ENCODE measurements at places on chromosomes 6 and 20.

- no peak for DNase-seq
Observed at GRCh38 chr20:25580711-25581110, 4.6 kb downstream of the NINL start.

DNA sequence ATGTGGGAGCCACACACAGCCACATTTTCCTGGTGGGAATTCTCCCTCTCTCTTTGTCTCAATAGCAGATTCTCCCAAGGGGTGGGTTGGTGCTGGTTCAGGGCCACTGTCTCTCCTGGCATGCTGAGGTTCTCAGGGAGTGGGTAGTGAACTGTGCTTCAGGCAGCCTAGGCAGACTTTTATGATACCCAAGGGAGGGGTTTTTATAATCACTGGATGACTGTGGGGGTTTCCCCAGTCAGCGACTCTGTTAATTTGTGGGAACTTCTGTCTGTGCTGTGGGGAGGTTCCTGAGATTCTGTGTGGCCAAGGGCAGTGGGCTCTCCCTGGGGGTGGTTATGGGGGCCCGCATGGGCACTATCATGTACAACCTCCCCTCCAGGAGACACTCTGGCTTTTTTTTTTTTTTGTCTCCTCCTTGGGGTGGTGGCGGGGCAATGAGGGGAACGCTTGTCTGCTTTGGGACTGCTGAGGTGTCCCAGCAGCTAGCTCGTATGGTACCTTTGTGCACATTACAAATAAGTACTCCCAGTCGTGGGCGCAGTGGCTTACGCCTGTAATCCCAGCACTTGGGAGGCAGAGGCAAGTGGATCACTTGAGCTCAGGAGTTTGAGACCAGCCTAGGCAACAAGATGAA lies 10.0 kb downstream of the PTK7 start:
- DNase-seq = no peak

DNA sequence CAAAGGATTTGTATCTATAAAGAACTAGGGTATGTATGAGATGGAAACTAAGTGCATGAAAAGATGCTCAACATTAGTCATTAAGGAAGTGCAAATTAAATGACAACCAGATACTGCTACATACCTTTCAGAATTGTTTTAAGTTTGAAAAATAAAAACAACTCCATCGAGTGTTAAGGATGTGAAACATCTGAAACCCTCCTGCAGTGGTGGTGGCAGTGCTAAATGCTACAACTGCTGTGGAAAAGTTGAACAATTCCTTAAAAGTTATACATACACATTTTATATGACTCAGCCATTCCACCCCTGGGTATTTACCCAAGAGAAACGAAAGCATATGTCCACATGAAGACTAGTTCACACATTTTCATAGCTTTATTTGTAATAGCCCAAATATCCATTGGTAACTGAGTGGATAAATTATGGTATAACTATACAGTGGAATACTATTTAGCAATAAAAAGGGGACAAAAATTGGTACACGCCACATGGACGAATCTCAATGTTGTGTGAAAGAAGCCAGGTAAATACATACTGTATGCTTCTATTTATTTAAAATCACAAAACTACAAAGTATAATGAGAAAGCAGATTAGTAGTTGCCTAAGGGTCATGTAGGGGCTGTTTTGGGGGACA lies 10.6 kb downstream of the ARMH2 start:
- DNase-seq = no peak

- DNase-seq = no peak
Observed at GRCh38 chr20:51353491-51353890, 189.0 kb downstream of the NFATC2 start.

DNA sequence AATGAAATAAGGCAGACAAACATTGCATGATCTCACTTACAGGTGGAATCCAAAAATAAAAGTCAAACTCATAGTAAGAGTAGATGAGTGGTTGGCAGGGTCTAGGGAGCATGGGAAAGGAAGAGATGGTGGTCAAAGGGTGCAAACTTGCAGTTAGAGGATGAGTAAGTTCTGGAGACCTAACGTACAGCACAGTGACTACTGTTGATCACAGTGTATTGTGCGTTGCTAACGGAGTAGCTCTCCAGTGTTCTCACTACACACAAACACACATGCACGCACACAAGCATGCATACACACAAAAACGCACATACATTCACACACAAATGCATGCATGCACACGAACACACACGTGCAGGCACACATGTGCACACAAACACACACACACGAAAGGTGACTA lies 54.9 kb downstream of the LY86 start:
- DNase-seq = no peak

DNA sequence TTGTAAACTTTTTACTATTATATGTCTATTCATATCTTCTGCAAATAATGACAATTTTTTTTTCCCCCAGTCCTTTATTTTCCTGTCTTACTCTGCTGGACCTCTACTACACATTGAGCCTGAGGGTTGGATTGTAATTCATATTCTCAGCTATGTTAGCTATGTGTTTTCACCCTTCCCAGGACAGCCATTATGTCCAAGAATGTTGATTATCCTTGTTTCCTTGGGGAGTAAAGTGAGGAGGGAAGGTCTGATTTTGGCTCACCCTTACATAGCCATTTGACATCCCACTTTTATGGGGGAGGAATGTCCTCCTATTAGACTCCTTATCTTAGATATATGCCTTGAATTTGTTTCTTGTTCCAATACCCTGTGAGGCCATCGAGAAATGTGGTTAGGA lies 17.6 kb upstream of the TBC1D32 start:
- no peak for DNase-seq

- DNase-seq = no peak
Observed at GRCh38 chr6:69294862-69295261, 501.9 kb downstream of the LMBRD1 start.

- DNase-seq = no peak
Observed at GRCh38 chr6:88059191-88059590, 11.6 kb downstream of the SPACA1 start.

- DNase-seq = no peak
Observed at GRCh38 chr6:139919107-139920026, 544.9 kb upstream of the CITED2 start.

DNA sequence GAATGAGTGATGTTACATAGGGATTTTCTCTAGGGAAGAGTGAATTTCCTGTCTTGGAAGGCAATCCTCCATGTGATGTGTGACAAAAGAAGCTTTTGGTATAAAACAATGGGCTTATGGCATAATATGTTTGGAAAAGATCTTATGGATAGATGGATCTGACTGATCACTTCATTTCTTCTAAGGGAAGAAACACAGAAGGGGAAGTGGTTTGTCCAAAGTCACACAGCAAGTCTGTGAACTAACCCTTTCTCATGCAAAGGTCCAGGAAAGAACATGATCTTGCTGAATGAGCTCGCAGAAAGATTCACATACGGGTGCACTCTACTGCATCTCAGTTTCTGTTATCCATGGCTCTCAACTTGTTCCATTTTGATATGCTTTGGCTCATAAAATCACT lies 575.9 kb upstream of the JAG1 start:
- DNase-seq = no peak

- DNase-seq = no peak
Observed at GRCh38 chr6:125931733-125932450, 24.7 kb upstream of the HINT3 start.

DNA sequence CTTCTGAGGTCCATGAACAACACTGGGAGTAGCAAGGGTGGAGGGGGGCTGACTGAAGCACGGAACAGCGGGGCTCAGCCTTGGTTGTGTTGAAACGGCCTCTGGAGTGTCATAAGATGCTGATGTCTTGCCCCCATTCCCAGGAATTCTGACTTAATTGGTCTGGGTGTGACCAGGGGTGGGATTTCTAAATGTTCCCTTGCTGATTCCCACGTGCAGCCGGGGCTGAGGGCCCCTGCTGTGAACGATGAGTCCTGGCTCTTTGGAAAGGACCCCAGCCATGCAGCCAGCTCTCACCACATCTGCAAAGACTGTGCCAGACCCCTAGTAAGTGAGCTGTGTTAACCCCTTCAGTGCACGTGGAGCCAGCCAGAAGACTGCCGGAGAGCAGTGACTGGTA lies 28.6 kb upstream of the FAM50B start:
- no peak for DNase-seq

GRCh38 chr6:118968416-118968815 lies 33.5 kb upstream of the MCM9 start:
- no peak for DNase-seq

GRCh38 chr20:35974256-35974655 lies 5.9 kb downstream of the CNBD2 start:
- no peak for DNase-seq

DNA sequence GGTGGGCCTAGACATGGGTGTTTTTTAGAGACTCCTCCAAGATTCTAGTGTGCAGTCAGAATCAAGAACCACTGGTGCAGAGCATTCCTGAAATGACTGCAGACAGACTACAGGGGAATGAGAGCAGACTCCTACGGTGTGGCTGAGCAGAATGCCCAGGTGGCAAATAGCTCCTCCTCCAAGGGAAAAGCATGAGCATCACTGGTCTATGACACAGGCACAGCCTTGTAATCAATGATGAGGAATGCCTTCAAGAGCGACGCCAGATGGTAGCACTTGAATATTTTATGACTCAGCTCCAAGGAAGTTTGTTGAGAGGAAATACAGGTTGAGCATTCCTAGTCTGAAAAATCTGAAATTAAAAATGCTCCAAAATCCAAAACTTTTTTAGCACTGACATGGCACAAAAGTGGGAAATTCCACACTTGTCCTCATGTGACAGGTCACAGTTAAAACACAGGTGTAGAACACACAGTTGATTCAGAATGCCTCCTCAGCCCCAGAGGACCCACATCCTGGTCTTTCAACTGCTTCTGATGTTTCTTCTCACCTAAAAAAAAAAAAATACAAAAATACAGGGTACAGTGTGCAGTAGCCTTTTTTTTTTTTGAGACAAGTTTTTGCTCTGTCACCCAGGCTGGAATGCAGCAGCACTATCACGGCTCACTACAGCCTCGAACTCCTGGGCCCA lies 10.6 kb upstream of the FAM8A1 start:
- DNase-seq = no peak

GRCh38 chr6:150541576-150541975 lies 58.1 kb upstream of the PLEKHG1 start:
- DNase-seq = no peak

GRCh38 chr20:38877483-38877882 lies 48.7 kb upstream of the FAM83D start:
- DNase-seq = no peak

DNA sequence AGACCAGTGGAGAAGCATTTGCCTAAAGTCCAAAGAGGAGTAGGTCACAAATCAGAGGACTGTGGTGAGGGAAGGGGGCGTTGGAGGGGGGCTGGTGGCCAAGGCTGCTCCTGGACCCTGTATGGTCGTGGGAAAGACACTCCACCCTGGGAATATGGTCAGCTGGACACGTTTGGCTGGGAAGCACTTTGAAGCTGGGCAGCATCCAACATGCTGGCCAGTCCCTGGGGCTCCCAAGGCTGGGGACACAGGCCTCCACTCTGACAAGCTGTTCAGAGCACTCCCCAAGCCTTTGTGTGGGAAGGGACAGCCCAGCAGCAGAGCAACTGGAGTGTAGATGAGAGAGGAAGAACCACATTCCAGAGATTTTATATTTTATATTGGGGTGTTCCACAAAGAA lies 203.2 kb downstream of the ANKRD60 start:
- DNase-seq = no peak

GRCh38 chr20:14197097-14197496 lies 140.3 kb downstream of the FLRT3 start:
- no peak for DNase-seq

- DNase-seq = no peak
Observed at GRCh38 chr6:100179576-100179975, 185.6 kb upstream of the MCHR2 start.

DNA sequence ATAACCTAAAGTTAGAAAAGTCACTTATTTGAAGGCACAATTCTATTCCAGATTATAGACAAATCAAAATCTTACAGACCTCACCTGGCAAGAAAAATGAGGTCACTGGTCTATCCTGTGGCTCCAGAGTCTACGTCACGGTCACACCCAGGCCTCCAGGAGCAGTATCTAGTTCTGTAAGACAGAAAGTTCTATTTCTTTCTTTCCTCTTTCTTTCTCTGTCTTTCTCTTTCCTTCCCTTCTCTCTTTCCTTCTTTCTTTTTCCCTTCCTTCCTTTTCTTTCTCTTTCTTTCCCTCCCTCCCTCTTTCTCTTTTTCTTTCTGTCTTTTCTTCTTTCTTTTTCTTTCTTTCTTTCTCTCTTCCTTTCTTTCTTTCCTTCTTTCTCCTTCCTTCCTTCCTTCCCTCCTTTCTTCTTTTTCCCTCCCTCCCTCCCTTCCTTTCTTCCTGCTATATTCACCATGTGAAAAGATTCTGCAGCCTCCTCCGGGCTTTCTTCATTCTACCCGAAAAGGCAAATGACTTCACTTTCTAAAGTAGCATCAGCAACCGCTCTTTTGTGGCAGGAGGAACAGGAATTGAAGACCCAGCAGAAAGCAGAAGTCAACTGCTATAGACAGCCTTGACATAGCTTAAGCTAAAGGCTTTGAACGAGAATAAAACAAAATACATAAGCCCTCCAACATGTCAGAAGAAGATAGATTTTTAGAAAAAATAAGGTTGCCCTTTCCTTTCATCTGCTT lies 83.9 kb upstream of the SIRPG start:
- no peak for DNase-seq

GRCh38 chr6:99151634-99152346 lies 197.7 kb downstream of the FAXC start:
- DNase-seq = no peak

DNA sequence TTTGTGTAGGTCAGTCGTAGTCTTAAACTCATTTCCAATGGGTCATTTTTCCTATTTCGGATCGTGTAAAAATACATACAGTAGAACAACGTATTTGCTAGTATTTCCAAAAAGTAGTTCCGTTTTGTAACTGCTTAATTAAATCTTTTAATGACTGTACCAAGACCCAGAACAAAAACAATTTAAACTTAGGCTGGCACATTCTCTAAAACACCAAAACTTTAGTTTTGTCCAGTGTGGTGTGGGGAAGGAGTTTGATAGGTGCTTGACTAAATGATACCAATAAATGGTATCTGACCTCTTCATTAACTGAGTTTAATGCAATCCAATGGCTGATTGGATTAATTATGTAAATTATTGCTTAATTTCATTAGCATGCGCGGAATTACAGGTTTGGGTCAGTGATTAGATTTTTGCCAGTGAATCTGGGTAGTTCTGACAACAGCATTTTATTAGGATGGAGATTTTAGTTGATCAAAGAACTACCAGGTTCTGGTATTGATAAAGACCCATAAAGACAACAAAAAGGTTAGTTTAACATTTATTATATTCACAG lies 20.8 kb downstream of the OR2B2 start:
- no peak for DNase-seq

GRCh38 chr6:57421503-57421902 lies 104.1 kb downstream of the PRIM2 start:
- no peak for DNase-seq

- DNase-seq = no peak
Observed at GRCh38 chr20:2932498-2932897, 59.2 kb downstream of the PTPRA start.

- no peak for DNase-seq
Observed at GRCh38 chr6:114367315-114367961, 24.6 kb upstream of the HS3ST5 start.

DNA sequence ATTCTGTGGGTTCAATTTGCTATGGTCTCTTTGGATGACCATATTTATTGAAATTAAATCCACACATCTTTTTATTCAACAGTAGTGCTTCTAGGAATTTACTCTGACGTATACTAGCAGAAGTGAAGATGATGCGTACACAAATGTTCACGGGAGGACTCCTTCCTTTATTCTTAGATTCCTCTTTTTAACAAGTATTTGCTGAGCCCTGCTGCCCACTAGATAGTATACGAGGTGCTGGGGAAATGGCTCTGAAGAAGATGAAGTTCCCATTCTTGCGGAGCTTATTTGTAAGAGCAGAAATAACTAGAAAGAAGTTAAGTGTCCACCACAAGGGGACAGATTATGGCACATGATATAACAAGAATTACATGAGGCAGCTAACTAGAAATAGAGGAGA lies 145.2 kb downstream of the DOK5 start:
- no peak for DNase-seq
